ENCODE measurements at places on chromosomes 7 and 10.

- DNase-seq: no peak
Observed at GRCh38 chr10:130180416-130180815, 44.2 kb downstream of the GLRX3 start.

DNA sequence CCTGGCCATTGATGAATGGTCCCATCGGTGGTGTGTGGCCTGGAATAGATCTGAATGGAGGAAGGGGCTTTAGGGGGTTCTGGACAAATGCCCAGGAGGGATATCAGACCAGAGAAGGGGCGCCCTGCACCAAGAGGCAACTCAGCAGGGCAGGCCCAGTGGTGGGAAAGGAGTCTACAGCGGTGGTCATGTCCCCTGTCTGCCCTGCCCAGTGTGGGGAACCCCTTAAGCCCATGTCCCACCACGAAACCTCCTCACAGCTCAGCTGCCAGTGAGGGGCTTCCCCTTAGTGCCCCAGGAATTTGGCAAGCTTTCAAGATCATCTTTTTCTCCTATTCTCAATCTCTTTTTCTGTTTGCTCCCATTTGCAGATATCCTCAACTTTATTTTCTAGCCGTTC lies 14.1 kb upstream of the CCSER2 start:
- DNase-seq: no peak

GRCh38 chr7:132735476-132735875 lies 159.2 kb upstream of the PLXNA4 start:
- DNase-seq: no peak

GRCh38 chr7:92517631-92518030 lies 10.7 kb downstream of the PEX1 start:
- DNase-seq: no peak

DNA sequence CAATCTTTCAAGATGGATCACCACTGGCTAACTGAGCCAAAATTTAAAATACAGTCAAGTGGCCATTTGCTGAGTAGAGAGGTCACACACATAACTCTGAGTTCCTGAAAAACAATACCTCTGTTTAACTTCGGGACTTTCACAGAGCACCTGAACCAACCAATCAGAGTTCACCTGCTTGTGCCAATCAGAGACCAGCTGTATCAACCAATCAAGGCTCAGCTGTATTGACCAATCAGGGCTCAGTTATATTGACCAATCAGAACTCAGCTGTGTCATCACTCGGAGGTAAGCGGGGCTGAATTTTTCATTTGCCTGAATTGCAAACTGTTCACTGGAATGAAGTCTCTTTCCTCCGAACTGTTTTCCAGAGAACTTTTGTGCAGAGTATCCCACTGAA lies 10.0 kb upstream of the CPXM2 start:
- no peak for DNase-seq

GRCh38 chr10:86231796-86232560 lies 134.6 kb downstream of the GRID1 start:
- DNase-seq: no peak

DNA sequence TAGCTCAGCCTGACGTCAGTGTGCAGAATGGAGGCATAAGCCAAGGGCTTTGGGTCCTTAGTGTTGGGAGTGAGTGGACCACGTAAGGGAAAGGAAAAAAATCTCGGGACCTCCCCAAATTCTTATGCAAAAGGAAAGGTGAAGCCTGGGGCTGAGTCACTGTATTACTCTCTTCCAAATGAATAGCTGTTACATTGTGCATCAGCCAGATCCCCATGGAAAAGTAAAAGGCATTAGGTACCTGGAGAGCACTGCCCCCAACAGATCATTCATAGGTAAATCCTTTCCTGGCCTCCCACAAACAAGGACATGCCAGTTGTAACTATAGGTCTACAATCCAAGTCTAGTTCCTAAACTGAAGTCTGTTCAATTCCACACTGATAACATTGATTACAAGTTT lies 170.5 kb downstream of the C1GALT1 start:
- DNase-seq: no peak

GRCh38 chr10:125217990-125218675 lies 57.8 kb upstream of the CTBP2 start:
- no peak for DNase-seq

- DNase-seq: no peak
Observed at GRCh38 chr7:110421490-110422241, 669.3 kb upstream of the LRRN3 start.

GRCh38 chr7:116271161-116271913 lies 61.0 kb downstream of the TES start:
- no peak for DNase-seq

GRCh38 chr10:89101943-89102342 lies 105.2 kb downstream of the CH25H start:
- no peak for DNase-seq

DNA sequence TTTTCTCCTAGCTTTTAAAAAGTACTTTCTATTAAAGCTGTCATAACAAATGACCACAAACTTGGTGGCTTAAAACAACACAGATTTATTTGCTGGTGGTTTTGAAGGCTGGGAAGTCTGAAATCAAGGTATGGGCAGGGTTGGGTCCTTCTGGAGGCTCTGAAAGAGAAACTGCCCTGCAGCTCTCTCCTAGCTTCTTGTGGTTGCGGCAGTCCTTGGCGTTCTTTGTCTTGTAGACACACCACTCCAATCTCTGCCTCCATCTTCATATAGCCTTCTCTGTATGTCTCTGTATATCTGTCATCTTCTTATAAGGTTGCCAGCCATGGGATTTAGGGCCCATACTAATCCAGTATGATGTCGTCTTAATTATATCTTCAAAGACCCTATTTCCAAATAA lies 79.4 kb upstream of the PRR15 start:
- no peak for DNase-seq

DNA sequence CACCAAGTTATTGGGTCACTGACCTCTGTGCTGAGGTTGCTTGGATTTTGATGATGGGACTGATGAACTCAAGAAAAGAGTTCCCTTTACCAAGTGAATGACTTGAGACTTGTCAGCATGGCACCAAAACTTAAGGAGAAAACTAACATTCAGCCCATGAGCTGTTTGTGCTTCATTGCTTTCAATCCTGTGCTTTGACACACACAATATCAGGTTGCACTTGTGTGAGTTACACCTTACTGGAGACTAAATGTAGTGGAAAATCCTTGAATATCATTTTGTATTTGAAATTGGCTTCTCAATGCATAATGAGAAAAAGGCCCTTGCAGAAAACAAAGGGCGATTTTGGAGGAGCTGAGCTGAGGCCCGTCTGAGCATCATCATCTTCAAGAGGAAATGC lies 2.7 kb downstream of the BAG3 start:
- DNase-seq: no peak

DNA sequence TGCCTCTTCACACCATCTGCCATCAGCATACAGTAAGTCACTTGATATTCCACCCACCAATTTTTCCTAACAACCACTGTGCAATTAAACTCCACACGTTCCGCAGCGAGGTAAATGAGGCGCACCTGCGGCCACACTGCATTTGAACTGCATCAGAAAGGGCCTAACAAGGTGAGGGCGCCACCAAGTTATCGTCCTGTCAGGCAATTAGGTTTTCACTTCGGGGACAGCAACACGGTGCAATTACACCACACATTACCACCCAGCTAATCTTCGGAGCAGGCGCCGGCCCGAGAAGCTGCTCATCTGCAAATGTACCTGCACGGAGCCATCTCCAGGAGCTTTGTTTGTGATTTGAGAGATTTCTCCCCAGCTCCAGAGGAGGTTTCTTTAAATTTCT lies 84.4 kb downstream of the EBF3 start:
- no peak for DNase-seq

- no peak for DNase-seq
Observed at GRCh38 chr7:131511774-131512535, 44.5 kb downstream of the PODXL start.

DNA sequence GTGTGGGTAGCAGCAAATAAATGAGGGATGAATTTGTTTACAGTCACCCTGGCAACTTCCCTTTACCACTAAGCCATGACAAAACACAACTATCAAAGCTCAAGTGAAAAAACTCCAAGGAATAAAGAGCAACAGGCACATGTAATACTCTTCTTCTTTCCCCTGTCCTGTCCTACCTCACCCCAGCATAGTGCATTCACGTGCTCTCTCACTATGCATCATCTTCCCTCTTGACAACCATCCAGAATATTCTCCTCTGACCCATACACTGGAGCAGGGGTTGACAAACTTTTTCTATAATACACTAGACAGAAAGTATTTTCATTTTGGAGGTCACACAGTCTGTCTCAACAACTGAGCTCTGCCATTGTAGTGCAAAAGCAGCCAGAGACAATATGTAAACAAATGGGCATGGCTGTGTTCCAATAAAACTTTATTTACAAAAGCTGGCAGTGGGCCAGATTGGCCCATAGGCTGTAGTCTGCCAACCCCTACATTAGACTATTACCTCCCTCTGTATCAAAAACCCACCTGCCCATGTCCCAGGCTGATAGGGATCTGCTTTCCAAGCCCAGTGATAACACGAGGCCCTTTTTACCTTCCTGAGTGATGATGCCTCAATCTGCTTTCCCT lies 354.5 kb downstream of the FGFR2 start:
- no peak for DNase-seq

- DNase-seq: no peak
Observed at GRCh38 chr7:24975644-24976260, 4.2 kb downstream of the OSBPL3 start.

DNA sequence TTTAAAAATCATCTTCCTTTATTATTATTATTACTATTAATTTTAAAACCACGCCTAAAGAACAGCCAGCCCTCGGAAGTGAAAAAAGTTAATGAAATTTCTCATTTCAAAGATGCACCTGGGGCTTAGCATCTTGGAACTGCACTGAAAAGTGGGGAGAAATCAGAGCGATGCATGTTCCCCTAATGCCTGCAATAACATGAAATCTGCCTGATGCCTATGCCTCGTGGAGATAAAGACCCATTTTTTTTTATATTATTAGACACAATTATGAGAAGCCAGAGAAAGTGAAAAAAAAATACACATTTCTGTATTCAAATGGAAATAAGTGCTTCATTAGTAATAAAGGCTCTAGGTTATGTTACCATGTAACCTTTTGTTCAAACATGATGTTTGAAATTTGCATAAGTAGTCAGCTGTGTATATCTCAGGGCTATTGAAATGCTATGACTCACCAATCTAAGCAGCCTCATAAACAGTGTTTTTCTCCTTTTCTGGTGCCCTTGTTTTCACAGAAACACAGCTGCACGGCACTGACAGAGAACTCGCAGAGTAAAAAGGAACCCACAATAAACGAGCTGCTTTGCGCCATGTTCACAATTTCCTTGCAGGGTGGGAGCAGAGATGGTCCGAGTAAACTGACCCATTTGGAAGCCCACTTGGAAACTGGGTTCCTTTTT lies 175.8 kb upstream of the PRKCQ start:
- no peak for DNase-seq

DNA sequence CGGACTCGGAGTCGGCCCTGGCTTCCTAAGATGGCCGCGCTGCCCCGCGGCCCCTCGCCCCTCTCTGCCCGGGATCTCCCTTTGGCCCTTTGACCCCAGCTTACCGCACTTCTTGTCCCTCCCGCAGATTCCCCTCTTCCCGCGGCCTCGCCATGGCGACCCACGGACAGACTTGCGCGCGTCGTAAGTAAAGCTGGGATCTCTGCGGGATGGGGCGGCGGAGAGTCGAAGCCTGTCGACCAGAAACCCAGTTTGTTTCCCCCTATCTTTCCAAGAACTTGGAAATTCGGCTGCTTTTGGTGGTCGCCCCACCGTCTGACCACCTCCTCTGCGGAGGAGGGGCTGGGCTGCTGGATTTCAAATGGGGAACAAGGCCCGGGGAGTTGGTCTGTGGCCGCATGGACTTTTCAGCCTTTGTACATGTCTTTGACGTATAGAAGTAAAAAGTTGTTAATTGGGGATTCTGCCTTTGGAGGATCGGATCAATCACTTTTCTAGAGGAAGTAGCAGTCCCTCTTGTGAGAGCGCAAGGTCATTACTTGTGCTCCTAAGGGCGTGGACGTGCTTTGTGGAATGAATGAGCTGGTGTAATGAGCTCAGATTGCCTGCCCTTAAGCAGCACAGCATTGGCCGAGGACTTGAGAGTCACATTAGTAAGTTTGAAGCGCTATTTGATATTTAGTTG lies 553 bp downstream of the VDAC2 start:
- peak; percentile 50 for DNase-seq

DNA sequence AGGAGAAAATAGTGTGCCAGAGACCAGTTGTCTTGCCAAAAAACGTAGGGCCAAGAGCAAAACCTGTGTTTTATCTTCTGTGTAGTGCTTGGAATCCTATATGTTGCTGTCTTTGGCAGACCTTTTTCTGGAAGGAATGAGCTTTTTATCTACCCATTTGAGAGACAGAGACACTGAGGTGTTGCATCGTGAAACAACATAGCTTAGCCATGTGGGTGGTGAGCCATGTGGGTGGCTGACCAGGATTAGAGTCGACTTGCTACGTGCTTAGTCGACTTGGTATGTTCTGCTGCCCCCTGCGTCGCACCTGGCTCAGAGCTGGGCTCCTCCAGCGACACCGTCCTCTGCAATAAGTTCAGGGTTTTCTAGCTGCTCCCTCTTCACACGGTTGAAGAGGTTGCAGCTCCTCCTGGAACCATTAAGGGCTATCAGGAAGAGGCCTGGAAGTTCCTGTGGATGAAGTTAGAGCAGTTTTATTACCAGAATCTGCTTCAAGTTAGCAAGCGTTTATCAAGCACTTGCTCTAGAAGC lies 175.8 kb downstream of the SH2D4B start:
- no peak for DNase-seq

DNA sequence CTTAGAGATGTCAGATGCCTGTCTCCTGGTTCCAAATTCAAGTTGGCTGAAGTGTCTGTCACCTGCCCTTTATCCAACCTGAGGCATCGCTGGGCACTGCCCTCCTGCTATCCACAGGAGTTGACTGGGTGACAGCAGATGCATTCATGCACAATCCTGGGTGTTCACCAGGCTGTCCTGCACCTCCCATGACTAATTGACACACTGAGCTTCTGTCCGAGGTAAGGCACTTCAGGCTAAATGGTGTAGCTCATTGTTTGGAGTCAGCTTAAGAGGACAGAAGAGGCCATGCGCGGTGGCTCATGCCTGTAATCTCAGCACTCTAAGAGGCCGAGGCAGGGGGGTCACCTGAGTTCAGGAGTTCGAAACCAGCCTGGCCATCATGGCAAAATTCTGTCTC lies 2.4 kb downstream of the UCMA start:
- DNase-seq: no peak

GRCh38 chr10:63976538-63976937 lies 455.3 kb downstream of the REEP3 start:
- peak; percentile 20 for DNase-seq

DNA sequence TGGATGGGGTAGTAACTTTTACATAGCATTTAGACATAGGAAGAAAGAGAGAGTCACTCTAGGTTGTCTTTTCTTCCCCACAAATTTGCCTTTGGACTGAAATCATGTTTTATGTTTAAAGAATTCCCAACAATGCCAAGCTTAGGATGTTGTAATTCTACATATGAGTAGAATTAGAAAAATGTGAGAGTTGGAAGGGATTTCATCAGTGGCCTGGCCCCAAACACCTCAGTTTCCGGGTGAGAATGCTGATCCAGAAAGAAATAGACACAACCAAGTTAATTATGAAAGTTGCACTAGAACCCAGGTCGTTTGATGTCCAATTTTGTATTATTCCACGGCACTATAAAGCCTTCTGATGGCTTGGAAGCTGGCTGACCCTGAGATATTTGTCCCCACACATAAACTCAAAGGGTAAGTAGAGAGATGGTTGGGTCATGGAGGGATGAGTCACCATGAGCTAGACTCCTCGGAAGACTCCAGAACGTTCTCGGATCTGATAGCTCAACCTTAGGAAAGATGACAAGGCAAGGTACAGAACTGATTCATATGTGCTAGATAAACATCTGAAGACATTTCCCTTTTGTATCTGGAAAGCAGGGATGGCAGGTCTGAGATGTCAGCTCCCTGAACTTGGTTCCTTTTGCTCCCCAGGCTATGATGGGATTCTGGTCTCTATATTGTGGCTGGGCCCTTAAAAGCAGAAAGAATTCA lies 48.8 kb upstream of the SLC35B4 start:
- DNase-seq: no peak

Measured in stimulated activated CD4-positive, alpha-beta T cell treated with anti-CD3 and anti-CD28 coated beads, Interleukin-4, amount 100 ng/mL, for 24 hours (primary cell).